Pulmonary artery endothelial cell (primary cell): ENCODE measurements at places on chromosomes 3 and 15. TPM values are rescaled to one million over a fixed set of nuclear protein-coding genes. Genes with fewer than 3 reads are reported as not detected.

Gene FSTL1
- 517 and 690 TPM in 2 replicates for total RNA-seq

Gene PLSCR5
- not detected in 2 replicates for total RNA-seq

DNA sequence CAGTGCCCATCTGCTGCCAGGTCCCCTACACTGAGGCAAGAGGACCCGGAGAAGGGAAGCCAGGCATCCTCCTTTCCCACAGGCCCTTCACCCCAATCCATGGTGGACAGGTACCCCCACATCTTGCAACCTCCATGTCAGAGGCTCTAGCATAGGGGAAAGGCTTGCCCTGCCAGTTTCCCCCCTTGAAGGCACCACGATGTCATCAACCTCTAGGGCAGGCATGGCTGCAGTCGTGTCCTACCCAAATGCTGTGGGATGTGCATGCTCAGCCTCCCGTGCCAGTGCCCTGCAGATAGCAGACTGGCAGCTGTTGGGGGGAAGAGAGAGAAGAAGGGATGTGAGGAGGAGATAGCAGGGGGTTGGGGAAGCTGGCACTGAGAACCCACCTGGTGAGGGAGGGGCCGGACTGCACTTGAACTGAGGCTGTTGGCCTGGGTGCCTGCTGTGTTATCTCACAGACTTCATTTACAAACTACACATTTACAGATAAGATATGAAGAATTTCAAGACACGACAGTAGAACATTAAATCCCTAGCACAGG lies 197.5 kb downstream of the ADAMTS9 start:
- DNase-seq, result no peak

- no peak for DNase-seq
Observed at GRCh38 chr3:167066977-167067786, 312.9 kb downstream of the ZBBX start.

Gene GCSAM
- not detected in 2 replicates for total RNA-seq

Gene CILP
- total RNA-seq, result not detected in 2 replicates

GRCh38 chr15:61393949-61394348 lies 164.8 kb upstream of the RORA start:
- no peak for DNase-seq

Gene SAMMSON
- not detected in 2 replicates for total RNA-seq

DNA sequence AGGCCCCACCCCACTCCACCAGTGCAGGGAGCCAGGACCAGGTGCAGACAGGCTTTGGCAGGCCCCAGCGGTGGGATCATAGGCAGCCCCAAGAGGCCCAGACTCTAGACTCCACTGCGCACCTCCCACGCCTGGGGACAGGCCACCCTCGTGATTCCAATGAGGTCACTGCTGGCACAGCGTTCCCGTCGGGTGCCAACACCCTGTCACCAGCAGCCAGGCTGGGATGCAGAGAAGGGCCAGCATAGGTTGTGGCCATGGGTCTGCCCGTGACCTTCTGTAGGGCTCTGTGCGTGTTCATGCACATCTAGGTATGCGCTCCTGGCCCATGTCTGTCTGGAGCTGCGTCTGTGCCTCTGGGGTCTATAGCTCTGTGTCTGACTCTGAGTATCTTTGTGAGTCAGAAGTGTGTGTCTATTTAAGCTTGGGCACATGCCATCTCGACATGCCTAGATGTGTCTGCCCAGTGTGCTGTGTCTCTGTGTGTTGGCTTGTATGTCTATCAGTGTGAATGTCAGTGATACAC lies 13.0 kb downstream of the VIPR1 start:
- no peak for DNase-seq

Gene FHIT
- total RNA-seq, result 1.1 and 1.3 TPM in 2 replicates

Gene PTPN23
- total RNA-seq, result 11.6 and 15.6 TPM in 2 replicates

GRCh38 chr3:159253860-159254259 lies 452.0 kb downstream of the MFSD1 start:
- DNase-seq, result no peak

GRCh38 chr3:112900113-112900512 lies 53.4 kb upstream of the CD200R1L start:
- DNase-seq, result no peak

Gene CLASP2
- 59.5 and 80.7 TPM in 2 replicates for total RNA-seq

Gene TMEM108
- total RNA-seq, result 0.14 and 0.40 TPM in 2 replicates

- DNase-seq, result no peak
Observed at GRCh38 chr15:99333413-99333812, 82.1 kb downstream of the LRRC28 start.

- DNase-seq, result no peak
Observed at GRCh38 chr15:23440596-23440995, 6.4 kb downstream of the GOLGA6L2 start.

Gene DPPA2
- total RNA-seq, result not detected in 2 replicates

- DNase-seq, result no peak
Observed at GRCh38 chr3:52892625-52893311, 4.6 kb downstream of the STIMATE start.

DNA sequence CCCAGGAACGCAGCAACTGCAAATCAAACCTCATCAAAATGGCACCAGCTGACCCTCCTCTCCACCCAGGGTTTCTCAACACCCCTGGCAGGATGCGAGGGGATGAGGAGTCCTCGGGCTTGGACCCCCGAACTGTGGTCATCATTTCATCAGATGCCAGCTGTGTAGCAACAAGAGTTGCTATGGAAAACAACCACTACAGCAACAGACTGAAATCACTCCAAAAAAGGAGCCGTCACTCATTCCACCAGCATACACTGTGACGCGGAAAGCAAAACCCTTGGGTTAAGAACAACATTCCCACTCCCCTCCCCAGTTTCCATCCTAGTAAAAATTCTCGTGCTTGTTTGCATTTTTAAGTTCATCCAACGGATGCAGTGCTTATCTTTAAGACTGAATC lies 40.1 kb downstream of the VGLL4 start:
- DNase-seq, result no peak

Gene SAMD7
- not detected in 2 replicates for total RNA-seq

- DNase-seq, result no peak
Observed at GRCh38 chr3:101252307-101252706, 68.1 kb downstream of the IMPG2 start.

- no peak for DNase-seq
Observed at GRCh38 chr3:38489766-38490165, 6.4 kb upstream of the EXOG start.

Gene IP6K1
- total RNA-seq, result 46.7 and 66.8 TPM in 2 replicates

Gene STOML1
- total RNA-seq, result 9.1 and 14.8 TPM in 2 replicates

DNA sequence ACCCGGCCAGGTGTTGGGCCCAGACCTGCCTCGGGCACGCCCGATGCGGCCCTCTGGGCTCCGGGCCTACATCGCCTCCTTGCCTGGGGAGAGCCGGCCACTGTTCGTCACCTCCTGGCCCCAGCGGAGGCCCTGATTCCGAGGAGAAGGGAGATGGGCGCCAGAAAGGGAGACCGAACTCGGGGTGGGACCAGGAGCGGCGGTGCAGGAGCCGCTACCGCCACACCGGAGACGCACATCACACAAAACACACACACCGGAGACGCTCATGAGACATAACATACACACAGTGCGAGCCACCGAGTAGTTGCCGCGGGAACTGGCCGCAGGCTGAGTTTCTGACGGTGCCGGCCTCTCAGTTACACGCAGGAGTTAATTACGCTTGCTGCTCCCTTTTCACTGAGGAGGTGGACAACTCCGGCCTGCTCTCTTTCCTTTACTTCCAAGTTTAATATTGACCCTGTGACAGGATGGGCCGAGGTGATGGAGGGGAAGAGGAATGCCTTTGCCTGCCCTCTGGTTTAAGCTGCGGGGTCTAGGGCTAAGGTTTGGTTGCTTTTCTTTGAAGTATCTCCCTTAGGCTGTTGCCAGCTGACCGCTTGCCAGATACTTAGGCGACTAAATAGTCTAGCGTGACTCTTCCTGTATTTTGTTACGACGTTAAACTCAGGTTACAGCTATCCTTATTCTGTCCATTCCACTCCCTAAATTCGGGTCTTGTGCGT lies 570 bp downstream of the PCNP start:
- DNase-seq, result no peak

DNA sequence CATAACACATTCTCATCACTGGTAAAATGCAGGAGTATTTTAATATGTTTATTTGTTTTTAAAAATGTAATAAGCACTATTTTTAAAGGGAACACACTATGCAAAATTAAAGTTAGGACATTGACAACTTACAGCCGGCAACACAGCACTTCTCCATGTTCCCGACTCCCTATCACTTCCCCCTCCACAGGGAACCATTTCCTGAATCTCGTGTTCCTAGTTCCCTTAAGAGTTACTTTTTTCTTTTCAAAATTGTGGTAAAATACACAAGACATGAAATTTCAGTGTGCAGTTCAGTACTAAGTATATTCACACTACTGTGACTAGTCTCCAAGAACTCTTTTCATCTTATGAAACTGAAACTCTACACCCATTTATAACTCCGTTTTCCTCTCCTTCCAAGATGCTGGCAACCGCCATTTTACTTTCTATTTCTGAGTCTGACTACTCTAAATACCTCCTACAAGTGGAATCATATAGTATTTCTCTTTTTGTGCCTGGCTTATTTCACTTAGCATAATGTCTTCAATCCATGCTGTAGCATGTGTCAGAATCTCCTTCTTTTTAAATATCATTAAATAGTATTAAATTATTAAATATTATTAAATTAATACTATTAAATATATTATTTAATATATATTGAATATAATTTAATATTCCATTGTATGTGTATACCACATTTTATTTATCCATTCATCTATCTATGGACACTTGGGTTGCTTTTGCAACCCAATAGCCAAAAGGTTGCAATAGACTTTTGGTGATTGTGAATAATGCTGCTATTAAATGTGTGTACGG lies 25.9 kb upstream of the UBE2Q2 start:
- no peak for DNase-seq

DNA sequence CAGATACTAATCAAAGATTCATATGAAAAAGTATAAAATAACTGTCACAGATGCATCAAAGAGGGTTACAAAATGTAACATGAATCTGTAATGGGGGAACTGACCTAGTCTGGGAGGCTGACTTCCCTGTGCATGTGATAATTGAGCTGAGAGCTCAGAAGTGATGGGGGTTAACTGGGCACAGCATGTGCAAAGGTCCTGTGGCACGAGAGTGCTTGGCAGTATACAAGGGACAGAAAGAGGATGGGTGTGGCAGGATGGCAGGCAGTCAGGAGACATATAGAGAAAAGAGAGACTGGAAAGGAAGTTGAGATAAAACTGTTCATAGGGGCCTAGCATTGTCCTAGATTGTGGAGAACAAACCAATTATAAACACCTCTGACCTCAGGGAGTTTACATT lies 47.8 kb upstream of the IREB2 start:
- no peak for DNase-seq

DNA sequence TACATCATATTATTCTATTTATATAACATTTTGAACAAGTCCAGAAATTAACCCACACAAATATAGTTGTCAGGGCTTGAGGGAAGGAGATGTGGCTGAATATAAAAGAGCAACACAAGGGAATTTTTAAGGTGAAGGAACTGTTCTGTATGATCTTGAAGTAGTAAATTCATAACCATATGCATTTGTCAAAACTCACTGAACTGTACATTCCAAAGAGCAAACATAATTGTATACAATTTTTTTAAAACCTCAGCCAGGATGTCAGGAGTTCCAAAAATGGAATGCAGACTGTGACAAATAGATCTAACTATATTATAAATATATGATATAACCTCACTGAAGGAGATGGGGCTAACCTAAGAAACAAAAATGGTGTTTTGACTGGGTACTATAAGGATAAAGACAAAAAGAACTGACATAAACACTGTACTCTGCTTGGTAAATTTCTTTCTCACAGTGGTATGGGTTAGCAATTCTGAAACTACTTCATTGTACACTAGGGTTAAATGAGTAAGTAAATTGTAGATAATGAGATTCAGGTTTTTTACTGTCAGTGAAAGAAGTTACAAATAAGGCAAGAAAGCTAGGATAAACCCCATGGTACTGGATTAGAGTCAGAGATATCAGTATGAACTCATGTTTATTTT lies 14.4 kb downstream of the GOLGB1 start:
- DNase-seq, result no peak

- DNase-seq, result peak; percentile 17
Observed at GRCh38 chr3:193572426-193572908, 17.8 kb upstream of the ATP13A4 start.

DNA sequence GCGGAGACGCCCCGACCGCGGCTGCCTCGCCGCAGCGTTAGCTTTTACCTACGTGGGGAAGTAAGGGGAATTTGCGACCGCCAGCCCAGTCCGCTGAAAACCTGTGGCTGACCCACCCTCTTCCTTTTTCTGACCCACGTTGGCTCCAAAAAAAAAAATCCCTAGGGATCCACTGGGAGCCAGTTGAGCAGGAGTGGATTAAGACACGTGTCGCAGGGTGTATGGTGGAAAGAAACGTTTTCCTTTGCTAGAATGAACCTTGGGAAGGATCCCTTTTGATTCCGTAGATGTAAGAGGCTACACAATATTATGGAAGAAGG lies 575 bp upstream of the PCYT1A start:
- no peak for DNase-seq

Gene SLC6A6
- total RNA-seq, result 22.3 and 28.8 TPM in 2 replicates

Gene COL6A5
- total RNA-seq, result not detected in 2 replicates

GRCh38 chr3:42273361-42273760 lies 7.4 kb upstream of the CCK start:
- DNase-seq, result no peak

GRCh38 chr3:67296039-67296892 lies 298.2 kb downstream of the KBTBD8 start:
- DNase-seq, result no peak

DNA sequence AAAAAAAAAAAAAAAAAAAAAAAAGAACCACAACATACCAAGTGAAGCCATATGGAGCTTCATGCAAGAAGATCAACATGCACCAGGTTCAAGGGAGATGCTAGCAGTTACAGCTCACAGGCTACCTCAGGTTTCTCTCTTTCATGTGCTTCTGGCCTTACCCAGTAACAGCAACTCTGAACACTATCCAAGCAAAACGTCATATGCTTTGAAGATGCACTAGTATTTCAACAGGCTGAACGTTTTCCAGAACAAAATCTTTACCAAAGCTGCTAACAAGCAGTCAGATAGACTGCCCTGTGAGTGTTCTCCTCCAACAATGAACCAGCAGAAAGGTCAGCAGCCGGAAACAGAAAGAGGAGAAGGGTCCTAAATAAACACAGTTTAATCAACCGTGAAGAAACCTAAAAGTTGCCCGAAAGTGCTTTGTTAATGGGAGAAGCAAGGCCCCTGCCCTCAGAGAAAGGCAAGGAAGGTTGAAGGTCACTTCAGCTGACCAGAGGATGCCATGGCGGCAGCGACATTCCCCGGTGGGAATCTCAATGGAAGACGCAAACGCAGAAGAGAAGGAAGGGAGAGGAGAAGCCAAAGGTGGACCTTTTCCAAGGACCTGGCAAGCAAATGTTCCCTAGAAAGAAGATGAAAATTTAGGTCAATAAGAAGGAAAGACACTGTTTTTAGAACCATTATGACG lies 80.1 kb downstream of the CCNL1 start:
- no peak for DNase-seq

GRCh38 chr3:45942051-45942825 lies 1.0 kb upstream of the CXCR6 start:
- DNase-seq, result no peak

Gene SOX14
- total RNA-seq, result not detected in 2 replicates
